ENCODE measurements at places on chromosomes 6 and 20. TPM values are rescaled to one million over a fixed set of nuclear protein-coding genes. Genes with fewer than 3 reads are reported as not detected.

The ADGRB3 gene
- polyA plus RNA-seq = 0.01 TPM

The MYCT1 gene
- 0.08 TPM for polyA plus RNA-seq

The MEP1A gene
- not detected for polyA plus RNA-seq

The KIAA1755 gene
- polyA plus RNA-seq = 1.4 TPM

The CTCFL gene
- not detected for polyA plus RNA-seq

Data from fibroblast of lung (primary cell).